ENCODE measurements at places on chromosomes 3 and 15.

DNA sequence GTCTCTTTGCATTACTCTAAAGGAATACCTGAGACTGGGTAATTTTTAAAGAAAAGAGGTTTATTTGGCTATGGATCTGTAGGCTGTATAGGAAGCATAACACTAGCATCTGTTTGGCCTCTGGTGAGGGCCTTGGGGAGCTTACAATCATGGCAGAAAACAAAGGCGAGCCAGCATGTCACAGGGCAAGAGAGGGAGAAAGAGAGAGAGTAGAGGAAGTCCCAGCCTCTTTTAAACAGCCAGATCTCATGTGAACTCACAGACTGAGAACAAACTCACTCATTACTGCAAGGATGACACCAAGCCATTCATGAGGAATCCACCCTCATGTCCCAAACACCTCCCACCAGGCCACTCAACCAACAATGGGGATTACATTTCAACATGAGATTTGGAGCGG lies 974.6 kb downstream of the FHIT start:
- DNase-seq = no peak

GRCh38 chr15:42710662-42711061 lies 26.3 kb downstream of the CDAN1 start:
- DNase-seq = no peak

DNA sequence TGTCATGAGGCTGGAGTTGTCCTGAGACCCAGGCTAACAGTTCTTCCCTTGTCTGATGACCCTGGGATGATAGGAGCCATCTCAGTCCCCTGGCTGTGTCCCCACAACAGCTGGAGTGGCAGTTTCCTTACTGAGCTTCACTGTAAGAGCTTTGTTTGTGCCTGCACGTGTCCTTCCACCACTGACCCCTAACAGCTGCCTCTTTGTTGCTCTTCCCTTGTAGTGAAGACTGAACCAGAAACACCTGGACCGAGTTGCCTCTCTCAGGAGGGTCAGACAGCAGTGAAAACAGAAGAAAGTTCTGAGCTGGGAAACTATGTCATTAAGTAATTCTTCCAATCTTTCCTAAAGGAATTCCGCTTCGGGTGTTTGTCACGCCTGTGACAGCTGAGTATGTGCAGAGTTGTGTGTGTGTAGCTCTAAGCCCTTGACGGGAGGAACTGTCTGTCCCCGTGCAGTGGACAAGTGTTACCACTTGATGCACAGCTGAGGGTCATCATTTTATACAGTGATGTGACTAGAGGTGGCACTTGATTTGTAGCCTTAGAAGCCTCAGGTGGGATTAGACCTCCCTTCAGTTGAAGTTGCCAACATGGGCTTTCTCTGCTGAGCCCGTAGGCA lies 25.0 kb downstream of the MAP6D1 start:
- no peak for DNase-seq

- peak; percentile 30 for DNase-seq
Observed at GRCh38 chr3:129560911-129561594, 18.1 kb downstream of the H1-8 start.

DNA sequence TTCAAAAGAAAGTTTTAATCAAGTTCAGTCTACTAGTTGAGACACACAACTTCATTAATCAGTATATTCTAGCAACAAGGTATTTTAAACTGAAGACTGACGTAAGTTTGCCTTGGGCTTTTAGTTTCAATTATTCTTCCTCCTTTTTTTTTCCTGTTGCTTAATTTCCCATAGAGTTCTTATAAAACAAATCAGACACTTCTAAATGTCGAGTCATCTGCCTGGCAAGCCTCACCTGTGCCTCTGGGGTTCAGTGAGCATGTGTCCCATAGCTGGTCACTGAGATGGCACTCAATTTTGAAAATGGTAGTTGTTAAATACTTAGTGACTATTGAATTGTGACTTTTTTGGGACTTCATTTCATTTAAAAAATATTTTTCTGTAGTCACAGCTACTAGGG lies 27.4 kb downstream of the NKIRAS1 start:
- no peak for DNase-seq

- DNase-seq = no peak
Observed at GRCh38 chr3:140152851-140153639, 218.1 kb downstream of the CLSTN2 start.

GRCh38 chr15:31270767-31271166 lies 55.9 kb upstream of the KLF13 start:
- no peak for DNase-seq

DNA sequence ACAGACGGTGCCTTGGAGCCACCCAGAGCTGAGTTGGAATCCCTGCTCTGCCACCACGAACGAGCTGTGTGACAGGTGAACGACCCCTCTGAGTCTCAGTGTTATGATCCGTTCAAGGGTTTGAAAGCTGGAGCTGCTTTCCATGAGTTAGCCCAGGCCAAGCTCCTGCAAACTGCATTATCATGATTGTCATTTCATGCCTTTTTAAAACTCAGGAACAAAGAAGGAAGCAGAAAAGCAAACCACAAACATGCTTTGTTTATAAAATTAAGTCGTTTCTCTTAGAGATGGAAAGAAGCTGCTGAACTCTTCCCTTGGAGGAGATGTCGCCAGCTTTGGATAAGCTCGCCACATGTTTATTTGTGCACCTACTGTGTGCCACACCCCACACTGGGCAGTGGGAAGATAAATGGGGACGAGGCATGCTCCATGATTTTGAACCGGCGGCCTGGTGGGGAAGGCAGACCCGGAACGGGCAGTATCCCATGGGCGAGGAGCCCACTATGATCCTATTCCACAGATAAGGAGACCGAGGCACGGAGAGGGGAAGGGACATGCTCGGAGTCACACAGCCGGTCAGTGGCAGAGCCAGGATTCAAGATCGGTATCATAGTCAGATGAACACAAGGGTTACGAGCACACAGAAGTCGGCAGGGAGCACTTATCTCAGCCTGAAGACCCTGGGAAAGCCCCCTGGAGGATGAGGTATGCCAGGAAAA lies 15.9 kb downstream of the HRH1 start:
- no peak for DNase-seq

DNA sequence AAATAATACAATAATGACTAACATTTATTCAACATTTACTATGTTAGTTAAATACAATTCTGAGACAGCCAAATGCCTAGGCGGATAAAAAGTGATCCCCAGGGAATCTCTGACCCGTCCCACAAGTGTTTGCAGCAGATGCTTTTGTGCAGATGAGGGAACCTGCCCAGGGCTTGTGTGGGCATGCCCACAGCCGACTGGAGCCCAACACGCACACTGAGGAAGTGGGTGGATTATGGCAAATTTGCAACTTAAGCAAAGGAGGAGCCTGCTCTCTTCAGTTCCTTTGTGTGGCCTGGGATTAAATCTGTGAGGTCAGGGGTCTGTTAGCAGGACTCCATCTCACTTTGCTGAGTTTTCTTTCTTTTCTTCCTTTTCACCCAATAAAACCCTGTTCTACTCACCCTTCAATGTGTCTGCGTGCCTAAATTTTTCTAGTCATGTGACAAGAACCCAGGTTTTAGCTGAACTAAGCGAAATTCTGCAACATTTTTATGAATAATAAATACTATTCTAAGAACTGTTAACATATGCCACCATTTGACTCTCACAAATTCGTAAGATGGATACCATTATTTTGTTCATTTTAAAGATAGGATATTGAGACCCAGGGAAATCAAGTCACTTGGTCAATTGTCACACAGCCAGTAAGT lies 13.9 kb upstream of the RTP1 start:
- no peak for DNase-seq

DNA sequence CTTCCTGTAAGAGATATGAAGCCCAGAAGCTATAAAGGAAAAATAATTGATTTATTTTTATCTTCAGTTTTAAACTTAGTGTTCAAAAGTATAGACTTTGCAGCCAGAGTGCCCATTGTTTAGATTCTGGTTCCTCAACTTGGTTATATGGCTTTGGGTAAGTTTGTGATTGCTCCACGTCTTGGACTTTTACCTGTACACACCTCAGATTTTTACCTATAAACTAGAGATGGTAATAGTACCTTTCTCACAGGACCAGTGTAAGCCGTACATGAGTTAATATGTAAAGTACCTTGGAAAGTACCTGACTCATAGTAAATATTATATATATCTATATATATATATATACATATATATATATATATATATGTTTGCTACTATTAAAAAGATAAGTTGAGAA lies 283.8 kb downstream of the RAP2B start:
- no peak for DNase-seq

DNA sequence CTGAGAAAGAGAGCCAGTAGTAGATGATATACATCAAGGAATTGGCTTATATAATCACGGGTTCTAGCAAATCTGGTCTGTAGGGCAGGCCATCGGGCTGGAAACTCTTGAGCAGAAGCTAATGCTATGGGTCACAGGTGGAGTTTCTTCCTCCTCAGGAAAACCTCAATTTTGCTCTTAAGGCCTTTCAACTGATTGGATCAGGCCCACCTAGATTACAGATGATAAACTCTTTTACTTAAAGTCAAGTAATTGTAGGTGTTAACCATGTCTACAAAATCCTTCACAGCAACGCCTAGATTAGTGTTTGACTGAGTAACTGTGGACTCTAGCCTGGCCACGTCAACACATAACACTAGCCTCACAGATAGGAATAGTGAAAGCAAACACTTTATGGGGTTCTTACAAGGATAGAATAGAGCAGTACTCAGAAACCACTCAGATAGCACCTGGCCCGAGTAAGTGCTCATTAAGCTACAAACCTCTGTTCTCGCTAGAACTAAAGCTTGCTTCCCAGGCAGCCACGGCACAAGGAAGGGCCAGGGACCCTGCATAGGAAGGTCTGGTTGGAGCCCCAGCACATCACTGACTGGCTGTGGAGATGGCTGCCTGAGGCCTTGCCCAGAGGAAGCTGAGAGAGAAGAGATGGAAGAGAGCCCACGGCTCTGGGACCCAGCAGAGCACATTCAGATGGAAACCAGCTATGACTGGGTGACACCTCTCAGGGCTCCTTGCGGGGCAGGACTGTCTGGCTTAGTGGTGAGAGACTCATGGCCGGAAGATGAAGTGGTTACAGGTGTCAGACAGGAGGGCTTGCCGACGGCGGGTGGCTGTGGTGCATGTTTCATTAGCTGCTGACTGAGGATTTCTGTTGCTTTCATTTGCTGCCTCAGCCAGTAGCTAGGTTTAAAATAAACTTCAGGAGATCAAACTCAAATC lies 202.5 kb upstream of the TLE3 start:
- no peak for DNase-seq

Measured in left renal pelvis (tissue), 4 donors.